Progenitor cell of endocrine pancreas (in vitro differentiated cells): ENCODE measurements at places on chromosomes 7 and 10.

GRCh38 chr7:154409703-154410311 lies 357.6 kb downstream of the DPP6 start:
- peak; percentile 57 for DNase-seq

- no peak for DNase-seq
Observed at GRCh38 chr7:158106272-158106671, 481.4 kb downstream of the PTPRN2 start.

DNA sequence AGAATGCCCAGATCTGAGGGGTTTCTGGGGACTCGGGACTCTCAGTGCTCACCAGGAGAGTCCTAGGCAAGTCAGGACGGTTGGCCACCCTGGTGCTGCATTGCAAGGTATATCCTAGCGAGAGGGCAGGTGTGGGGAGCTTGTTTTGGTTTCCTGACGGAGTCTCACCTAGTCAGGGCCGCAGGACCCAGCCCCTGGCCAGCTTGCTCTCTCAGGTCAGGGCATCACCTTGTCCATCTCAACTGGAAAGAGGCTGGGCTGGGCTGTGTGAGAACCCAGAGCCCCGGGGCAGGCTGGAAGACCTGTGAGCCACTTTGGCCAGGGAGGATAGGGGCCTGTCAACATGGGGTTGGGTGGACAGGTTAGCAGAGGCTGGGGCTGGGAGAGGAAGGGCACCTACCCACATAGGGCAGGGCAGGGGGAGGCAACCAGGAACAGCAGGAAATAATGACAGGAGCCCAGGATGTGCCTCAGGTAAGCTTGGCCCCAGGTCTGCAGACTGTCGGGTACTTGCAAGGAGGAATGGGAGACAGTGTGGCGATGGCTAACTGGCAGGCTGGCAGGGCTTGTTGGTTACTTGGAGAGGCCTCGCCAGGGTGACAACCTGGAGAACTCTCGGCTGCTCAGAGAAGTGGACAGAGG lies 31.5 kb downstream of the DNAJB12 start:
- DNase-seq = no peak

DNA sequence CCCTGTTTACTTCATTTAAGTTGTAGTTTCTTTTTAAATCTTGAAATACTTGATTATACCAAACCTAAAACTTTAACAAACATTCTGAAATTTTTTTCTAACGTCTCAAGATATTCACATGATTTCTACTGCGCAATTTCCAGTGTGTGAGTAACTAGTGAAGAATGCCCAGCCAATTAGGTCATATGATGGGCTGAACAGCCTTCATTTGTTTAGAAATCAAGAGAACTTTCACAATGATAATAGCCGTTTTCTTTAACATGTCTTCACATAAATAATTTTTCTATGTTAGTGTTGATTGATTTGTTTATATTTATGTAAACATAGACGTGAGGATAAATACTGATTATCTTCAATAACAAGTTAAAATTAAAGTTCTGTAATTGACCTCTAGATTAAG lies 21.8 kb downstream of the STAM start:
- no peak for DNase-seq

- DNase-seq = peak; percentile 20
Observed at GRCh38 chr7:44639671-44640321, 33.4 kb downstream of the OGDH start.

DNA sequence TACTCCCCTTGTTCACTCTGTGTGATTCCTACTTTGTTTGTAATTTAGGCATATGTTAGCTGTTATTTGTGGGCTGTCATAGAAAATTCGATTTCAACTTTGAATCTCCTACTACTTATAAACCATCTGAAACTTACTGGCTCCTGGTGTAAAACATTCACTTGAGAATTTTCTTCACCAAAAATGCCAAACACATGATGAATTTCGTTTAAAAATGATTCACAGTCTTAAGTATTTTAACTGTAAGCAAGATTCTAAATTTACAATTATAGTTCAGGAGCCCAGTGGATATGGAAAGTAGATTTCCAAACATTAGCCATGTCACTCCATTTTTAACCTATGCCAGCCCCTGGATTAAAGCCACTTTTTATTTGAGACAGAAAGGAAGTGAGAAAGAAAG lies 3.1 kb downstream of the CPED1 start:
- DNase-seq = no peak

DNA sequence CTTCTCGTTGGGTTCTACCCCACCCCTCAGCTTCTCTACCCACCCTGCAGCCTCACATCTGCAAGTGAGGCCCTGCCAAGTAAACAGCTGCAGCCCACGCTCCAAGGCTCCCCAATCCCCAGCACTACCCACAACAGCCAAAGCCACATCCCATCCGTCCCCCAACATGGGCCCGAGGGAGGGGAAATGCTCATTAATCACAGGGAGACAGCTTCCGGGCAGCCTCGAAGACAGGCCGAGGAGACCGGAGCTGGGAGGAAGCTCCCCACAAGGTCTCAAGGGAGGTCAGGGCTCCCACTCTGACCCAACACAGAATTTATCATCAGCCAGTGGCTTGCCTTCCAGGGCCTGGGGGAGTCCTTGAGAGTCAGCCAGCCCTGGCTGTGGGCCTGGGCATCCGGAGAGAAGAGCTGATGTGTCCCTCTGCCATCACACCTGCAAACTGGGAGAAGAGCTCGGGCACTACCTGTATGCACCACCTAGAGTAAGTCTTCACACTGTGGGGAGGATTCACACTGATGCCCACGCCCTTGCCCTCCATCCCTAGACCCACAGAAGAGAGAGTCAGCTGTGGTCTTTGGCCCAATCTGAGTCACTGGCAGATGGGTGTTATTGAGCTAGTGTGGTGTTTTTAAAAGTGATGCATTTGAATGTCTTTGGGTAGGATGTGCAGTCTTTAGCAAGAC lies 115.5 kb upstream of the ZMIZ1 start:
- DNase-seq = no peak

DNA sequence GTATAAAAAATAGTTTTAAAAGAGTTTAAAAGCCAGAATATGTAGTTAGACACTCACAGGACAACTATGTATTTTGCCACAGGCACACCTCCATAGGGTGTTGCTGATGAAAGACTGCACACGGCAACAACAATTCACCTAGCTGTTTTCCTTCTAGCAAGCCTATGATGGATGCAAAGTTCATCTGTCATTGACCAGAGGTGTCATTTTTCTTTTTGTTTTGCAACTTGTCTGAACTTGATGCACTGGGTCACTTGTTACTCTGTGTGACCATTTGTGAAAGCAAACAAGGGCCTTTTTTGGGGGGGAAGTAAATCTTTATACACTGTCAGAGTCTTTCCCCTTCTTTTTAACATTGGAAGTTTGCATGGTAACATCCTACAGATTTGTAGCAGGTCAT lies 258.0 kb upstream of the SEMA3A start:
- no peak for DNase-seq

DNA sequence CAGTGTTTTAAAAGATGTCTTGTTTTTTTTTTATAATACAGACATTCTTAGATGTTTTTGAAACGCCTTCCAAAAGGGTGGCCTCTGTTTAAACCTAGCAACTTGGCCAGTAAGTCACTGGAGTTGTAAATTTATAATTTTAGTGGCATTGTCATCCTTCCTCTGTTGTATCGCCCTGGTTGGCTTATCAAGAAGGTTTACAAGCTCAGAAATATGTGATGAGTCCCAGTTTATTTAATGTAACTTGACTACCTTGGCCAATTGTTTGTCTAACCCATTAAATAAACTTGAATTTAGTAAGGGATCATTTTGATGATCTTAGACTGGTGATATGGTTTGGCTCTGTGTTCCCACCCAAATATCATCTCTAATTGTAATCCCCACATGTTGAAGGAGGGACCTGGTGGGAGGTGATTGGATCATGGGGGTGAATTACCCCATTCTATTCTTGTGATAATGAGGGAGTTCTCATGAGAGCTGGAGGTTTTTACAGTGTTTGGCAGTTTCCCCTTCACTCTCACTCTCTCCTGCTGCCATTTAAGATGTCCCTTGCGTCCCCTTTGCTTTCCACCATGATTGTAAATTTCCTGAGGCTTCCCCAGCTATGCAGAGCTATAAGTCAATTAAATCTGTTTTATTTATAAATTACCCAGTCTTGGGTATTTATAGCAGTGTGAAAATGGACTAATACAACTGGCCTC lies 13.4 kb upstream of the NT5C3A start:
- DNase-seq = no peak

DNA sequence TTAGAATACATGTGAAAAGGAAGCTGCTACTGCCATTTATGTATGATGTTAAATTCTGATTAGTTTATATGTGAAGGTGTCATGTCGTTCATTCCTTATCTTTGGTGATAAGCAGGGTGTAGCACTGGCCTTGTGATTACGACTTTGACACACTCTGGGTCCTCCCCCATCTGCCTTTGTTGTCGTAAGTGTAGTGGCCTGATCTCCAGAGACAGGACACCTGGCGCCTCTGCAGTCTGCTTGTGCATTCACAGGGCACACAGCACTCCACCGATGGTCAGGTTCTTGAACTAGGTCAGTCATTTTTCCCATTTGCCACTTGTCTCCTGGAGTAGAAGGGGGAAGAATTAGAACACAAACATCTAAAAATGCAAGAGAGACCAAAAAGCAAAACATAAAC lies 186.0 kb downstream of the PRKCQ start:
- no peak for DNase-seq

DNA sequence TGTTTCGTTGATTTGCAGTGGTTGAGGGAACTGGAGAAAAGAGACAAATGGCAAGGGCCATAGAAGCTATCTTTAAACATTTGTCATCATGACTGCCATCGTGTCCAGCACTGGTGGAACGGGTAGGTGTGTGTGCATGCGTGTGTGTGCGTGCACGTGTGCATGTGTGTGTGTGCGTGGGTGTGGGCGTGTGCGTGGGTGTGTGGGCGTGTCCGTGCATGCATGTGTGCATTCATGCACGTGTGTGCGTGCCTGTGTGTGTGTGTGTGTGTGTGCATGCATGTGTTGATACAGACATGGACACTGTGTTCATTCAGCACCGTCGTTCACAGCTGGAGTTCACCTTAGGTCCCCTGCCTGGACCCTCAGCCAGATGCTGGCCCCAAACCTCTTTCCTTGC lies 38.1 kb upstream of the AP5Z1 start:
- no peak for DNase-seq

DNA sequence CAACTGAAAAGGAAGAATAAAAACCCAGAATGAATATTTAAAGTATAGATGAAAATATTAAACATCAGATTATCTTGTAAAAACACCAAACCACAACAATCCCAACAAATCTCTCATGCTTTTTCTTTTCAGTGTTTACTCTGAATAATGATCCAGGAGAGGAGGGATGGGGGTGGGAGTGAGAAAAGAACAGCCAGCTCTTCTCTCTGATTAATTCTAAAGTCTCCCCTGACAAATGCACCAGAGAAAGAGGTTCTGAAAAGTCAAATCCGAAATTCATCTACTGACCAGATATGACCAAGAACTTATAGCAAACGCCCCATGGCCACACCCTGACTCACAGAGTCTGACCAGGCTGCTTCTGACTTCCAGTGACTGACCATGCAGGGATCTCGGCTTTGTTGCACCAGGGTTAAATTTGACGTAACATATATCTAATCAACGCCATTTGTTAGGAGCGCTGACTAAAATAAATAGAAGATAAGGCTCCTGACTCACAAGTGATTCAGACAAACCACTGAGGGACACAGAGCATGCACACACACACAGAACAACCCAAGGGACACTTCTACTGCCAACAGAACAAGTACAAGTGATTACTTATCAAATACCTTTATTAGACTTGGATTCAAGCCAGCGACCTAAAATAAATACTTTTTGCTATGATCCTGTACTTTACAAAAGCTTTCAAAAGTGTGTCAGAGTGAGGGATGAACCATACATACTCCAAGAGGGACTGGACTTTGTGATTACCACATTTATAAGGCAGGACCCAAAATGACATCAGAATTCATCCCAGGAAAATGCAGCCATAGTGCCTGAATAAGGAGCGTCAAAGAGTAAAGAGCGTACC lies 9.3 kb upstream of the SPOCK2 start:
- DNase-seq = no peak

DNA sequence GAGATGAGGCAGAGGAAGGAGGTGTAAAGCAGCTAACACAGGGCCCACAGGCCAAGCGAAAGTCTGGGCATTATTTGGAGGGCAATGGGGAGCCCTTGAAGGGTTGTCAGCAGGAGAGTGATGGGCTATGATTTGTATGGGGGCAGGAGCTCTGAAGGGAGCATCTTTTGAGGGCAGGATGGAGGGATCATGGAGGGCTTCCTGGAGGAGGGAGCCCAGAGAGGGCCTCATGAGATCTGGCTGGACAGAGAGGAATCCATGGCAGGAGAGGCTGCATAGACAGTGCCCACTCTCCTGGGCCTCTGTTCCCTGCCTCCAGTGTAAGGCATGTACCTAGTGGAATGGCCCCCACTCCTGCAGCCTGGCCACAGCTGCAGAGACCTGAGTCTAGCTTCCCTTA lies 136.6 kb upstream of the PPIF start:
- no peak for DNase-seq

DNA sequence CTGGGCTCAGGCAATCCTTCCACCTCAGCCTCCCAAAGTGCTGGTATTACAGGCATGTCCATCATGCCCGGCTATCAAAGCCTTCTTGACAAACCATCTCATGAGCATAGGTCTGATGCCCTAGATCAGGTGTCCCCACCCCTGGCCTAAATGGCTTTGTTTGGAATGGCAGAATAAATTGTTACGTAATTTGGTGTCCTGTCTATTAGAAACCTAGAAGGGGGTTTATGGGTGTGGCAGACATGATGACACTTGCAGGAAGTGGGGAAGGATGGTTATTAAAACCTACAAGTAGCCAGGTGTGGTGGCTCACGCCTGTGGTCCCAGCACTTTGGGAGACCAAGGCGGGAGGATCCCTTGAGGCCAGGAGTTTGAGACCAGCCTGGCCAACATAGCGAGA lies 38.6 kb upstream of the MKLN1 start:
- DNase-seq = no peak

DNA sequence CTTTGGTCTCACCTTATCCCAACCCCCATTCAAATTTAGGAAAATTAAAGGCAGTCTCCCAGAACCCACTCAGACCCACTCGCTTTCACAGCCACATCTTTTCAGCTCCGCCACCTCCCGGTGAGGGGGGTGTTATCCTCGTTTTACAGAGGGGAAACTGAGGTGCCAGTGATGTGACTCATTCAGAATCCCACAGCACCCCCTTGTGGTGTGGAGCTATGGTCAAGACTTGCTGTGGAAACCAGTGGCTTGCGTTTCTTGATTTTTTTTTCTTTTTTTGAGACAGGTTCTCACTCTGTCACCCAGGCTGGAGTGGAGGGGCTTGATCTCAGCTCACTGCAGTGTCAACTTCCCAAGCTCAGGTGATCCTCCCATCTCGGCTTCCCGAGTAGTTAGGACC lies 27.6 kb downstream of the SLC35G1 start:
- DNase-seq = no peak

GRCh38 chr7:122133477-122133876 lies 10.6 kb downstream of the AASS start:
- no peak for DNase-seq
